ENCODE measurements at places on chromosomes 2 and 18.

DNA sequence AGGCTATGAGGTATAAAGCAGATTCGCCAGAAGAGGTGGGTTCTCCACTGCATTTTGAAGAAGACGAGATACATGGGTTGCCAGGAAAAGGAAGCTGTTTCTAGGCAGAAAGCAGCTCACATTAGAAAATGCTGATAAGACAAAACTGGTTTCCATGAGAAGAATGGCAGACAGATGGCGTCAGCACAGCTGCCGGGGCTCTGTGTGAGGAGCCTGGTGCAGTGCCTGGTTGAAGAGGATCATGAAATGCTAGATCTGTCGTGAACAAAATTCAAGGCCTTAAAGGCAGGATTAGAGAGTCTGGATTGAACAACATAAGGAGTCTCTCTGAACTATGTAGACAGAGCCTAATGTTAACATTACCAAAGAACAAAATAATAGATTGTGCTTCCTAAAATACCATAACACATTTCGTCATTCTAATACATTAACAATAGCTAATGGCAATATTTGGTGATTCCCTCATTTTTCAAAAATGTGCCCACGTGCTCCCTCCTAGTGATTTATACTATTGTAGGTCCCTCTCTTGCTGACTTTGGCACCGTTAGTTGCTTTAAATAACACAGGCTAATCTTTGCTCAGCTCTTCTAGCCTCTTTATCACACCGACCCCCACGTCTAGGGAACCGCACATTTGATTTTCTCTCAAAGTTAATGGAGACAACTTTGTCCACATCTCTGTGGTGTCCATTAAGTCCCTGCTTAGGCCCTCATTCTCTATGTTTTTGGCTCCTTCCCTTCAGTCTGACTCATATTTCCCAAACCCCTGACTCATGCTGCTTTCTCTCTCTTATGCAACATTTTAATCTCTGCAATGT lies 38.2 kb downstream of the EFEMP1 start:
- ATAC-seq: no peak

- ATAC-seq: no peak
Observed at GRCh38 chr18:59033359-59033758, 106.3 kb upstream of the SEC11C start.

DNA sequence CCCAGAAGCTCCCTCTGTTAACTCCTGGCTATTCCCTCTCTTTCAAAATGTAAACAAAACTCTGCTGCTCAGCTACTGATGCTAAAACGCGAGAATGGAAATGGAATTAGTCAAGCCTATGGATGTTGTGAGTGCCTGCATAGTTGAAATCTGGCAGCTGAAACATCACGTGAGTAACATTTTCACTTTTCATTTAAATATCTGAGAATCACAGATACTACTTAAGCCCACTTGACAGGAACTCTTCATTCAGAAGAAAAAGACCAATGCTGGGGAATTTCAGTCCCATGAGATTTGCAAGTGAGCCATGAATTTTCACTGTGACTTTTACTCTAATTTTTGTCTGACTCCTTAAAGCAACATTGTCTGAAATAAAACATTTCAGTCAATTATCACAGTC lies 215.3 kb upstream of the SESTD1 start:
- ATAC-seq: no peak

- ATAC-seq: no peak
Observed at GRCh38 chr18:2508155-2508554, 63.1 kb downstream of the METTL4 start.

DNA sequence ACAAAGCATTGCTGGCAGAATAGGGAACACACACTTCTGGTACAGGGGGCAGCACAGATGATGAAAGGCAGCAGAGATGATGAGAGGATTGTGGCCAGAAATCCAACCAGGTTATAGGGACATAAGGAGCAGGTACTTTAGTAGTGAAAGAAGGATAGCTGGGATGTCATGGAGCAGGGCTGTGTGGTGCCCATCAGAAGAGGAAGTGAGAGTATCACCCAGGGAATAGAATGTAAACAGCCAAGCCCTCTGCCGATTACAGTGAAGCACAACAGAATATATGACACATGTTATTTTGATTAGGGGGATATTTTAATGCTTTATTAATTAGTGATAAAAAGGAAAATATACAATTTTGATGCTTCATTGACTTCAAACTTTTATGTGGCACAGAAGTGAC lies 883.4 kb upstream of the CDH2 start:
- no peak for ATAC-seq

- no peak for ATAC-seq
Observed at GRCh38 chr2:102278720-102279390, 32.5 kb upstream of the IL1RL1 start.

DNA sequence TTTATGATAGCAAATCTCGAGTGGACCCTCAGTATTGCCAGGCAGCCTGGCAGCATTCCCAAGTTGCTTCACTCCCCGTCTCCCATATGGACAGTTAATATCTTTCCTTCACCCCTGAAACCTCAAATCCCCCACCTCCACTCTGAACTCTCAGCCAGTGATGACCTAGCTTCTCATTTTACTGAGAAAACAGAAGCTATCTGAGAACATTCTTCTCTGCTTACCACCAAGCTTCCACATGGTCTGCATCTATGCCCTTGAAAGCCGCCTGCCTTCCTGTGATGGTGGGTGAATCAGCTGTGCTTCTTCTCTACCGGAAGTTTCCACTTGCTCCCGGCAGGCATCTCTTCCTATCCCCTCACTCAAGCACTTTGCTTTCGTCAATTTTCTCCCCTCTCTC lies 529.2 kb downstream of the EPHA4 start:
- no peak for ATAC-seq

GRCh38 chr2:169734169-169734847 lies 676 bp downstream of the KLHL23 start:
- ATAC-seq: peak; percentile 68

- peak; percentile 17 for ATAC-seq
Observed at GRCh38 chr2:240998706-240998994, 232 bp downstream of the SNED1 start.

GRCh38 chr2:23250371-23250770 lies 134.6 kb upstream of the KLHL29 start:
- no peak for ATAC-seq

DNA sequence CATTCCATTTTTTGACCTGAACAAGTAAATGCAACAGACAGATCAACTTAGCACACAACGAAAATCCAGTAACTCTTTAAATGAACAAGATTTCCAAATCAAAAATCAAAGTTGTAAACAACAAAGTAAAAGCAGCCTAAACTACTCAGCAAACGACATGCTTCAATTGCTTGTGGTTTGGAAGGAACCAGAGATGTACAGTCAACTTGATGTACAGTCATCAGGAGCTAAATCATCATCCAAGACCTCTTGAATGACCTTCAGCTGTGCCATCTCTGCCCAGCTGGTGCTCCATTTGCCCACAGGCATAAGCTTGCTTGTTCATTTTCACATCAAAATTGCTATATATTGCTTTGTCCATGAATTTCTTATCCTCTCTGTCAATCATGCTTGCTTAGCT lies 109.8 kb downstream of the UPP2 start:
- ATAC-seq: no peak

GRCh38 chr2:15293262-15293937 lies 267.7 kb downstream of the NBAS start:
- no peak for ATAC-seq

- ATAC-seq: no peak
Observed at GRCh38 chr2:241612156-241613016, 24.6 kb downstream of the THAP4 start.

DNA sequence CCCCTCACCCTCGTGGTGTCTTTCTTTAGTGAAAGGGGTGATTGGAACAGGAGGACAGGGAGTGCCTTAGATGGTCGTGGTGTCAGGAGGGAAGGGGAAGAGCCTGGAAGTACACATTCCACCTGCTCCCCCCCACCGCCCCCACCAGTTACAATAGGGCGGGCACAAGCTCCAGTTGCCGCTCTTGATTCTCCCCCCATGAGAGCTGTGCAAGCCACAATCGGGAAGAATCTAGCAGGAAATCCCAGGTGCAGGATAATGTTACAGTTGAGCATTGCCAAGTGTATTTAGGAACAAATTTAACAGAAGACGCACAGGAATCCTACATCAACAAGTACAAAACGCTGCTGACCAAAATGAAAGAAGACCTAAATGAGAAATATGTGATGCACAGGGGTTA lies 73.6 kb downstream of the ASAP2 start:
- no peak for ATAC-seq

DNA sequence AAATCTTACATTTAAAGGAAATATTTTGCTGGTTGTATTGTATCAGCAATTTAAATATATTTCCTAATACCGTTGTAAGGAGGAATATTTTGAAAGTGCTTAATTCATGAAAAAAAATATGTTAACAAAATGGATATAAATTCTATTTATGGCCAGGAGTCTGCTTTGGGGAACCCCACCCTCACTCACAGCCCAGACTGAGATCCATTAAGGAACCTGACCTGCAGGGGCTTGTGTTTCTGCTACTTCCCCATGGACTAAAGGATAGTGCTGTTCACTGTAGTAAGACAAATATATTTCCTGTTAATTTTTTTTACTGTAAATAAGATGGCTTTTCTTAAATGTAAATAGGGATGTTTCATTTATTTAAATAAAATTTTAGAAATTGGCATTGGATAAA lies 221.9 kb upstream of the COL3A1 start:
- ATAC-seq: no peak

GRCh38 chr2:12702168-12703121 lies 14.3 kb upstream of the TRIB2 start:
- ATAC-seq: peak; percentile 95

- no peak for ATAC-seq
Observed at GRCh38 chr2:86331384-86331783, 6.0 kb downstream of the REEP1 start.

DNA sequence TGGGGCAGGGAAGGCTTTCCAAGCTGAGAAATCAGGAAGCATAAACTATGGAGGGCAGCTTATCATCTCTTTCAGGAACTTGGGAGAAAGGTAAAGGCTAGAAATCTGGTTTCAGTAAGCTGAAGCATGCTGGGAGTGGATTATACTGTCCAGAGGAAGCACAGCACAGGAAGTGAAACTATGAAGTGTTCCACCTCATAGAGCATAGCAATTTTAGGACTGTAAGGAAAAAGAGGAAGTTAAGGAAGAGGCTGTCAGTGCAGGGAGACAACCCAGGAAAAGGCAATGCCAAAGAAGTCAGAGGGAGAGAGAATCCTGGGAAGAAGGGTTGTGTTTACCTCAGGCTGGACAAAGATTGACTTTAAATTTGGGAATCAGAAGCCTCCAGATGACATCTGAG lies 51.9 kb downstream of the EFEMP1 start:
- ATAC-seq: no peak

DNA sequence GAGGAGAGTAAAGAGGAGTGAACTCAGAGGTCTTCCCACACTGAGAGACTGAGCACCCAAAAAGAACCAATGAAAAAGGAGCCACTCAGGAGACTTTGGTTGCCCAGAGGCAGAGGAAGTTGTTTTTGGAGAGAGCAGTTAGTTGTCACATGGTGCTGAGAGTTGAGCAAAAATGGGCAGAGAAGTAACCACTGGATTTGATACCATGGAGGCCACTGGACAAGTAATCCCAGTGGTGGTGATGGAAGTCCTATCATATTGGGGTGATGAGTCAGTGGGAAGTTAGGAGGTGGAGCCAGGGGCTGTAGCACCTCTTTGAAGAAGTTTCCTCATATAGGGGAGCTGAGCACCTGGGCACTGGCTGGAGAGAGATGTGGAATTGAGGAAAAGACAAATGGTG lies 235.8 kb downstream of the TPGS2 start:
- no peak for ATAC-seq

DNA sequence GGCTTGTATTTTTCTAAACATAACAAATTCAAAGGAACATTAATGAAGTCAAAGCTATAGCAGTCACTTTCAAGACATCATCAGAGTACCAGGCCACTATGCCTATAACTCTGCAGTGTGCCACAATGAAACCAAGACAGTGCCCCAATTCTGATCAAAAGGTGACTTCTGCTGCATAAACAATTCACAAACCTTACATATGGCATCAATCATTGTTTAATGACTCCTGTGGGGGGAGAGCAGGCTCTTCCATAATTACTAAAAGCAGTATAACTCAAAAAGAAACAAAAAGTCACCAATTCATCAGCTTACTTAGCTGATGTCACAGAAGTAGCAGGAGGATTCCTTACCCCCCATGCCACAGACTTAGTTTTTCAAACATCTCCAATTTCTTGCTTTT lies 15.5 kb downstream of the LPIN2 start:
- no peak for ATAC-seq

DNA sequence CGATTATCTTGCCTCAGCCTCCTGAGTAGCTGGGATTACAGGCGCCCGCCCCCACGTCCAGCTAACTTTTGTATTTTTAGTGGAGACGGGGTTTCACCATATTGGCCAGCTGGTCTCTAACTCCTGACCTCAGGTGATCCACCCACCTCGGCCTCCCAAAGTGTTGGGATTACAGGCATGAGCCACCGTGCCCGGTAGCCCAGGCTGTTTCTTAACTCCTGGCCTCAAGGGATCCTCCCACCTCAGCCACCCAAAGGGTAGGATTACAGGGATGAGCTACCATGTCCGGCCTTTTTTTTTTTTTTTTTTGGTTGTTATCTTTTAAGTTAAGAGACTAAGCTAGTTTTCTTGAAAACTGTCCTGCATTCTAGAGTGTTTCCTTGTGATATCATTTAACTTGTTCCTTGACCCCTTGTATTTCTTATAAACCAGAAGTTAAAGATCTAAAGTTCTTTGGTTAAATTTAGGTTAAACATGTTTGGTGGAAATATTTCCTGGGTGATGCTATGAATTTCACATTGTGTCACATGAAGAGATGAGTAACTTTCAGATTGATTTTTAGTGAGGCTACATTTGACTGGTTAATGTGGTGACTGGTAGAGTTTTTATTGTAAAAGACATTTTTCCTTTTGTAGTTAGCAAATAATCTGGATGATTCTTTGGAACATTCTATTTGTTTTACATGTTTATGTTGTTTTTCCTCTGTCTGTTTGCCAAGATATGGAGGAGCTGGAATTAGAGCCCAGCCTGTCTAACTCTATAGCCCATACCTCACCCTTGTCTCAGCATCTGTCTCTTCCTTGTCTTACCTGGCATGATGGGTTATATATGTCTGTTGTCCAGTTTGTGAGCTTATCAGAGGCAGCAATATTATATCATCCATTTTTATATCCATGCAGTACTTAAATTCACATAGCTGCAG lies 5.2 kb downstream of the NCAPH start:
- ATAC-seq: no peak

DNA sequence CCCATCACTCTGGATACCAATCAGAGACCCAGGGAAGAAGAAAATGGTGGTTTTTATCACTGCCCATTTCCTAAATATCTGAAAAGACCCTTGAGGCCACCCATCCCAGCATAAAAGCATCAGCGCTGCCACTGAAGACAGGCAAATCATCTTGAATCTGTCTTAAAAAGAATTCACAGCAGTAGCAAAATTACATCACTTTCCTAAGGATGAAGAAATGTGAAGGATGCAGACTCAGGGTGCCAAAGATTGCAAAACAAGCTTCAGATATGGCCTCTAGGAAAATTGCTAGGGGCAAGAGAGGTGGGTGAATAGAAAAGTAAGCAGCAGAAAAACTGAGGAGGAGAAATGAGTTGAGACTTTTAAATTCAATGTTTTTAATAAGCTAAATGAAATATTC lies 70.0 kb downstream of the SLC25A12 start:
- ATAC-seq: no peak

Data from motor neuron (in vitro differentiated cells).